Caki2 (cell line): ENCODE measurements at places on chromosomes 4 and X. TPM values are rescaled to one million over a fixed set of nuclear protein-coding genes. Genes with fewer than 3 reads are reported as not detected.
A peak's percentile ranks its signal among the peaks of the same experiment; 100 is the strongest.

DNA sequence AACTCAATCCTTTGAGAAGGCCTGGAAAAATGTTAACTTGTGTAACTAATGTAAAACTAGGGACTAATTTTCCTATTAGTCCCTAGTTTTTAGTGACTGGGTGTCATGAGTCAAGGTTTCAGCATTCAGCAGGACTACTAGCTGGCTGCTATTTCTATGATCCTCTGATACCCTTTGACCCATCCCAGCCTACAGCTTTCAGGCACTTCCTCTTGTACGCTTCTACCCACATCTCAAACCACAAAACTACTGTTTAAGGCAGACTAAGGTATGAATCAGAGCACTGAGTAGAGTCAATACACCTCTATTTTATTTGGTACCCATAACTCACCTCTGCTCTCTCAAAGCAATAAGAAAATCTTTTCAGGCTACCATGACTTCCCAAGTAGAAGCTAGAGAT lies 809.6 kb downstream of the PDHA2 start:
- peak; percentile 21 for DNase-seq

DNA sequence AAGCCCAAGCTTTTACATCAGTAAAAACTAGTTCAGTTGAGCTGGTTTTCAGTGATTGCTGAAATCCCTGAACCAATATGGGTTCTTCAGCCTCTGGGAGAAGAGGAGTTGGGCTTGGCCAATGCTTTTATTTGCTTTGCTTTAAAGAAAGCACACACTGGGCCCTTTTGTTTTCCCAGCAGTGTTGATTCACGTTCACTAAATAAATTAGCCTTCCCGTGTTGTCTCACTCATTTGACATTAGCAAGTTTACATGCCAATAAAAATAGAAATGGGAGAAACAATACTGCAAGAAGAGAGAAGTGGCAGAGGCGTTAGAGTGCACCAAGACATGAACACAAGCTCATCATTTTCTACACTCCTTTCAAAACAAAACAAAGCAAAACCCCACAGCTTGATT lies 136.2 kb downstream of the SHROOM3 start:
- DNase-seq: no peak

Gene PRSS12
- 0.68 TPM in 1 of 2 replicates, not detected in the other for total RNA-seq

- DNase-seq: no peak
Measured at GRCh38 chr4:98873059-98873458, 55.9 kb downstream of the EIF4E start.

DNA sequence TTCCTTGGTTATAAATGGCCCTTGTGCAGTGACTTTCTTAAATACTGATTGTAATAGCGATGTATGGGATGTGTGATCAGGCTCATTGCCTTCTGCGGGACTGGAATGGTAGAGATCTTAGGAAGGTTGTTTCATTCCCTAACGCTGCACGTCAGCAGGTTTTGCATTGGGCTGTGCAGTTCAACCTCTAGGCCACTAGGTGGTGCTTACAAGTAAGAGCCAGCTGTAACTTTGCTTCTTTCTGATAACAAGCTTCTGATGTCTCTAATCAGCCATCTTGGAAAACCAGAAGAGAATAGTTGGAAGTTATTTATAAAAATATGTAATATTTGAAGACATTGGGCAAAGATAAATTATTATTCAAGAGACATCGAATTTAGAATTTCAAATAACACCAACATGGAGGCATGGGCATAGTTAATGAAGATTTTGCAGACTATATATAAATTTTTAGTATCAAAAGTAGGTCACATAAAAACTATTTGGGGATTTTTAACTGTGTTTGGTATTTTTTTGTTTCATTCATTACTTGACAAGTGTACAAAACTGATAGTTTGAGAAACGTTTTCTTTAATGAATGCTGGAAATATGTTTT lies 339.7 kb upstream of the PCDH7 start:
- DNase-seq: peak; percentile 47

- DNase-seq: no peak
Measured at GRCh38 chrX:19775830-19776485, 111.4 kb downstream of the SH3KBP1 start.

DNA sequence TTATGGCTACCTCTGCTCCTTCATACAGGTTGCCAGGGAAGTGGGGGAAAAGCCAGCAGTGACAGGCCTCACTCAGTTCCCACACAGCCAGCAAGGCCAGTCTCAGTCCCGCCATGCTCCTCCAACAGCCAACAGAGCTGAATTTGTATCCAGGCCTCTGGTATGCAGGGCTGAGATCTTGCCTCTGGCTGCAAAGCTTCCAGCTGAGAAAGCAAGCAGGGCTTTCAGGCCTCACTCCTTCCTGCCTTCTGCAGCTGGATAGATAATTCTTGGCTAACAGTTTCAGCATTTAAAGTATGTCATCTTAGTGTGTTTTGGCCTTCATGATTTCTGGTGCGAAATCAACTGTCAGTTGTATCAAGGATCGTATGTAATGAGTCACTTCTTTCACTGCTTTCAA lies 103.6 kb downstream of the GNL3L start:
- no peak for DNase-seq

Gene SLC6A8
- total RNA-seq: 1.7 and 2.1 TPM in 2 replicates

- DNase-seq: no peak
Measured at GRCh38 chr4:5712517-5712916, 1.5 kb downstream of the EVC start.

- DNase-seq: no peak
Measured at GRCh38 chr4:123776267-123776666, 379.7 kb downstream of the SPRY1 start.

Gene FGFR3
- total RNA-seq: 8.6 and 9.6 TPM in 2 replicates

Gene SLC9A6
- total RNA-seq: 3.0 and 7.1 TPM in 2 replicates

Gene CLNK
- total RNA-seq: not detected in 2 replicates

Gene ETDA
- not detected in 2 replicates for total RNA-seq

Gene USP9X
- 8.9 and 15.6 TPM in 2 replicates for total RNA-seq

GRCh38 chr4:137124278-137124932 lies 407.9 kb downstream of the PCDH18 start:
- peak; percentile 48 for DNase-seq

DNA sequence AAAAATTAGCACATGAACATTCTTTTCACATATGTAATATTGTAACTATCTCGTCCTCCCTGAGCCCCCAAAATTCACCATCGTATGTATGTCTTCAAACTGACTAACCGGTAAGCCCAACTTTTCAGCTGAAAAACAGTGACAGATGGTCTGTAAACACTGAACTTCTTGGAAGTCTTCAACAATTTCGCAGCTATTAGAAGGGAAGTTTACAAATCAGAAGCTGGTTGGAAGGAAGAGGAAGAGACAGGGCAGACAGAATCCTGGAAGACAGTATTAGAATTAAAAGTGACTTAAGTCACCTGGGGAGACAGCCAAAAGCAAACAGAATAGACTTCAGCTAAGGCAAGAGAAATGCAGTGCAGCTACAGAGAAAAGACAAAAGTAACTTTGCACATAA lies 858.4 kb downstream of the ADGRL3 start:
- DNase-seq: no peak

GRCh38 chr4:54368281-54369265 lies 139.5 kb downstream of the PDGFRA start:
- no peak for DNase-seq

DNA sequence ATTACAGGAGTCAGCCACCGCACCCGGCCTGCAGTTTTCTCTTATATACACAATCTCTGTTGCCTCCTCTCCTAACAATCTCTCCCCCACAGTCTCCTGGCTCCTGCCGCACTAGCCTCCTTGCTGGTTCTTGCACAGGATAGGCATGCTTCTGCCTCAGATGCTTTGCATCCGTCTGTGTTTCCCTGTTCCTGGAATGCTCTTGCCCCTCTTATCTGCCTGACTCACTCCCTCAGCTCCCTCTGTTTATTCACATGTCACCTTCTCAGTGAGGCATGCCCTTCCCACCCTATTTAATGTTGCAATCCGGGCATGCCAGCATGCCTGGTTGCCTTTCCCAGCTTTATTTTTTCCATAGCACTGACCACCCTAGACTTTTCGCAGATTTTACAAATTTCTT lies 161.9 kb downstream of the PHF8 start:
- peak; percentile 84 for DNase-seq

Gene CLDN34
- total RNA-seq: not detected in 2 replicates

GRCh38 chr4:39637586-39638353 lies 895 bp downstream of the SMIM14 start:
- DNase-seq: peak; percentile 56

Gene BANK1
- total RNA-seq: 0.90 and 1.1 TPM in 2 replicates

DNA sequence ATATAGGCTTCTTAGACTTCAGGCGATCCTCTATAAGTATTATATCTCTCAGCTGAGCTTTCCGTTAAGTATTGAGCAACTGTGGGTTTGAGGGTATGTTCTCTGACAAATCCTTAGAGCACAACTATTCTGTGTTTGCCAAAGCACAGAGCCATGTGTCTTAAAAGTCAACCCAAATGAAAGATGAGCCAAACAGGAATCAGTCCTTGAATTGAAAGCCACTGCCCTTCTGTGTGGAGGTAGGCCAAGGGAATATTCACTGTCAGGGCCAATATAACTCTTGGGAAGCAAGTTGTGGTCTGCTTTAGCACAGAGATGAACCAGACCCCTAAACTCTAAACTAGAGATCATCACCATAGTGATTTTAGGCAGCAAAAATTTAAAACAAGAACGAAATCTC lies 164.0 kb downstream of the STAG2 start:
- no peak for DNase-seq

- no peak for DNase-seq
Measured at GRCh38 chr4:149751174-149751573, 64.5 kb downstream of the IQCM start.

Gene ADAMTS3
- total RNA-seq: 2.2 and 2.7 TPM in 2 replicates

DNA sequence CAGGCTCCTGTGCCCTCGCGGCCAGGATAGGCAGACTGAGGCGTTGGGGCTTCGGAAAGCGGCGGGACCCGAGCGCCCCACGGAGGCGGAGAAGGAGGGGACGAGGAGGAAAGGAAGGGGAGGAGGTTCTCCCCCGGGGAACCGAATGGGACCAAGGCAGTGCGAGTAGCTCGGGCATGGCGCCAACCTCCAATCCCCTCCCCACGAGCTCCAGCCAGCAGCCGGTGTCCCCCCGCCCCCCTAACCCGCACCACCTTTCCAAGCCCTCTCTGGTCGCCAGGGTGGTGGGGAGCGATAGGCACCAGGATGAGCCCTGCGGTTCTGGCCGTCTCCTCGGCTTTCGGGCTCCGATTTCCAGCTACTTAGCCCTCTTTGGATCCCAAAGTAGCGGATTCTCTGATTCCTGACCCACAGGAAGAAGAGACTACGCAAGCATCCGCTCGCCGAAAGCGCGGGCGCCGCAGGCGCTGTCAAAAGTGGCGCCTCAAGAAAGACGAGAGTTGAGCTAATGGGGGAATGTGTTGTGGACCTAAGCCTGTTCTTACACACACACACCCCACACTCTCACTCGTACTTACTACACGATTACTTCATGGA lies 15.2 kb upstream of the ZIC3 start:
- no peak for DNase-seq

Gene SLC38A5
- total RNA-seq: 2.5 TPM in 1 of 2 replicates, not detected in the other

Gene TCEANC
- total RNA-seq: 4.1 and 11.2 TPM in 2 replicates

- no peak for DNase-seq
Measured at GRCh38 chr4:178205826-178206225, 763.6 kb upstream of the AGA start.

DNA sequence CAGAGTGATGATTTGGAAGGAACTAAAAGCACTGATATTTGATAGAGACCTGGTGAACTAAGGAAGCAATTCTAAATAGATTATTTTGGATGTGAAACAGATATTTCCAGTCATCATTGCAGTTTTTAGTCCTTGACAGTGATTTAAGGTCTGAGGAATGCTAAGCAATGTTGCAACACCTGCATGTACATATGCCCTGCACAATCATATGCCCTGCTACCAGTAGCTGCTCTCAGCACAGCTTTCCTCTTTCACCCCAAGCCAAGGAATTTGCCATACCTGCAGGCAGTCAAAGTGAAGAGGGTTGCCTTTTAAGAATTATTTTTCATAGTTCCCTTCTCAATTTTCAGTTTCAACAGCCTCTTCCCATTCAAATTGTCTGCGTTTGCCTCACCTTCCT lies 8.7 kb upstream of the FAM47A start:
- DNase-seq: no peak

DNA sequence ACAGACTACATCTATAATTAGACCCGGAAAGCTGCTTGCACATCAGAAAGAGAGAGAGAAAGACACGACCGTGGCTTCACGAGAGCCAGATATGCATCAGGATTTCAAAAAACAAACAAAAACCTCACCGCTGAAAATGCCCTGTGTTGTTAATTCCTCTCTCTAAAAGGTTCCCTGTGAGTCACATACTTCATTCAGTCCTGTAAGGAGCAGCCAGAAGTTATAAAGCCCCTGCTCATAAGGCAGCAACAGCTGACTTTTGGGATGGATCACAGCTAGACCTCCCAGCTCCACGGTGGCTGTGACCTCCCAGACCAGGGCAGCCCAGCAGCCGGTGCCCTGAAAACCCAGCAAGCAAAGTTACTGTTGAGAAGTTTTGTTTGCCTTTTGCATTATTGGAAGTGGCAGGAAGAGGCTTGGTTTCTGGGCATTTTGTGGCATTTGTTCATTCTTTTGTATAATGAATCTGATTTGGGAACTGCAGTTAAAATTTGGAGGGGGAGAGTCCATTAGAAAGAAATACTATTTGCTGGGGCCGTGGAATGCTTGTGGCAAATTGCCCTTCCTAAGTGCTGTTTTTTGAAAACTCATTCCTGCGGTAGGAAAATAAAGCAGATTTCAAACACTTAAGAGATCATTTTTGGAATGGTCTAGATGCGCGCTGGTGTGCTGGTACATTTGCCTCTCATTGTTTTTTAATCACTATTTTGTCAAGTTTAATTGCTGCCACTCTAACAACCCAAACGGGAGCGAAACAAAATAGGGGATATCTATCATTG lies 520.4 kb downstream of the BCOR start:
- no peak for DNase-seq

Gene ANKRD37
- total RNA-seq: 15.3 and 36.6 TPM in 2 replicates
